OCI-LY7 (cell line): ENCODE measurements at places on chromosomes 2 and 18.
A peak's percentile ranks its signal among the peaks of the same experiment; 100 is the strongest.

DNA sequence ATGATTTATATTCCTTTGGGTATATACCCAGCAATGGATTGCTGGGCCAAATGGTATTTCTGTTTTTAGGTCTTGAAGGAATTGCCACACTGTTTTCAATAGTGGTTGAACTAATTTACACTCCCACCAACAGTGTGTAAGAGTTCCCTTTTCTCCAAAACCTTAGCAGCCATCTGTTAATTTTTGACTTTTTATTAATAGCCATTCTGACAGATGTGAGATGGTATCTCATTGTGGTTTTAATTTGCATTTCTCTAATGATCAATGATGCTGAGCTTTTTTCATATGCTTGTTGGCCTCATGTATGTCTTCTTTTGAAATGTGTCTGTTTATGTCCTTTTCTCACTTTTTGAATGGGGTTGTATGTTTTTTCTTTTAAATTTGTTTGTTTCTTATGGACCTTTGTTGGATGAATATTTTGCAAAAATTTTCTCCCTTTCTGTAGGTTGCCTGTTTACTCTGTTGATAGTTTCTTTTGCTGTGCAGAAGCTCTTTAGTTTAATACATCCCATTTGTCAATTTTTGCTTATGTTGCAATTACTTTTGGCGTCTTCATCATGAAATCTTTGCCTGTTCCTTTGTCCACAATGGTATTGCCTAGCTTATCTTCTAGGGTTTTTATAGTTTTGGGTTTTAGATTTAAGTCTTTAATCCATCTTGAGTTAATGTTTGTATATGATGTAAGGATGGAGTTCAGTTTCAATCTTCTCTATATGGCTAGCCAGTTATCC, 119.7 kb upstream of the XIRP2 start:
- DNase-seq = no peak

- no peak for DNase-seq
These were observed 109.1 kb upstream of the CTDP1 start for GRCh38 chr18:79570266-79571201.

- no peak for DNase-seq
These were observed 813.0 kb downstream of the MBD2 start for GRCh38 chr18:53411511-53411910.

DNA sequence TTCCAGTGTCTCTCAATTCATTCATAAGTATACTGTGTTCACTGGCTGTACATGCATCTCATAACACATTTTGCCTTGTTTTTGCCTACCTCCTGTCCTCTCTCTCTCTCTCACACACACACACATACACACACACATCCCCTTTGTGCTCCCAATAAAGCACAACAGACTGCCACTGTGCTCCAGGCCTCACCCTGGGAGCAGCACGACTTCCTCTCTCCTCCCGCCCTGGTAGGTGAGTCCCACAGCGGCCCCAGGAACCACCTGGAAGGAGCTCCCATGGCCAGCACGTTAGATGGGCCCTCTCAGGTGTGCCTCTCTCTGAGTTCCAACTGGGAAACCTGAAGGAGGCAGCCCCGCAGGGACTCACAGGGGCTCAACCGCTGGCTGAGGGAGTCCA, 65.4 kb downstream of the MARCHF4 start:
- DNase-seq = no peak

- DNase-seq = no peak
These were observed 97.3 kb downstream of the CDCA7 start for GRCh38 chr2:173451941-173452340.

DNA sequence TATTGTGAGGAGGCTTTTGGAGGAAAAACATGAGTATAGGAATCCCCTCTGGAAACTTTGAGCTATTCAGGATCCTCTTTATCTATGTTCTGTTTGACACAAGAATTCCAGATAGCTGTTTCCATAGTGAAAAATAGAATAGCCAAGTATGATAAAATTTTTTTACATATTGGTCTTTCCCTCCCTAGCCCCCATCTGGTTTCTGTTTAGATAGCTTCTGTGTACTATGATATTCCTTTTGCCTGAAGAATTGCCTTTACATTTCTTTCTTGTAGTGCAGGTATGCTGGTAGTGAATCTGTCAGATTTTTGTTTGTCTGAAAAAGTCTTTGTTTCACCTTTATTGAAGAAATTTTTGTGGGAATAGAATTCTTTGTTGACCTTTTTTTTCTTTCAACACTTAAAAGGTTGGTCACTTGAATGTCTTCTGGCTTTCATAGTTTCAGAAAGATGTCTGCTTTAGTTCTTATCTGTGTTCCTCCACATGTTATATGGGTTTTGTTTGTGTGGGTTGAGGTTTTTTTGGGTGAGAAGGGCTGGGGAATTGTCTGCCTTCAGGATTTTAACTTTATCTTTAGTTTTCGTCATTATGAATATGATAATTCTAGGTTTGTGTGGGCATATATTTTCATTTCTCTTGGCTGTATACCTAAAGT, 29.9 kb upstream of the FBLN7 start:
- no peak for DNase-seq

- peak; percentile 8 for DNase-seq
These were observed 81.9 kb downstream of the TCF7L1 start for GRCh38 chr2:85215081-85215447.

GRCh38 chr2:177242121-177242987, 22.2 kb downstream of the NFE2L2 start:
- no peak for DNase-seq

GRCh38 chr2:60486067-60486466, 67.4 kb downstream of the BCL11A start:
- peak; percentile 11 for DNase-seq

GRCh38 chr2:158142165-158142564, 40.5 kb downstream of the UPP2 start:
- DNase-seq = no peak

GRCh38 chr2:19728125-19728524, 173.7 kb downstream of the TTC32 start:
- DNase-seq = no peak

DNA sequence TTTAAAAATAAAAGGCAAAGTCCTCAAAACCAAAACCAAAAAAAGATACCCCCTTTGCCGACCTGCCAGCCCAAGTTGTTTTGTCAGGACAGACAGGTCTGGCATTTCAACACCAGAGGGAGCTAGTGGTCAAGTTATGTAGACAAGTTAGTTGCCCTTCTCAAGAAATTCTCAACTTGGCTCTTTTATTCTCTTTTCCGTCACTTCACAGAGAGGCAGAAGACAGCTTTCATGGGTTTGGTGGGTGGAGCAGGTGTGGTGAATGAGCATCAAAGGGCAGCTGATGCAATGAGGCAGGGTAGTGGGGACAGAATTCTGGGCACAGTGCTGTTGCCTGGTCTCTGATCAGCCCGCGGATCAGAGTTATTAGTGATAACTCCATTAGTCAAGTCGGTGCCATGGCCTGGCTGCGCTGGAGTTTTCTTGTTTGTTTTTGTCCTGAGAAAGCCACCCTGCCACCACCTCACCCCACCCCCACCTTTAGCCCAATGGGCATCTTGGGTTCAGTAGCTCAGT, 303.7 kb upstream of the EPAS1 start:
- DNase-seq = peak; percentile 73

- no peak for DNase-seq
These were observed 38.9 kb upstream of the KLF11 start for GRCh38 chr2:10004401-10004800.

- DNase-seq = no peak
These were observed 88.6 kb downstream of the ZBTB7C start for GRCh38 chr18:48320639-48320945.

- DNase-seq = no peak
These were observed 48.4 kb upstream of the TMEM17 start for GRCh38 chr2:62554440-62554839.

- DNase-seq = no peak
These were observed 75.2 kb upstream of the ZCCHC2 start for GRCh38 chr18:62447652-62448051.

GRCh38 chr18:51135364-51135763, 62.1 kb downstream of the MEX3C start:
- no peak for DNase-seq

DNA sequence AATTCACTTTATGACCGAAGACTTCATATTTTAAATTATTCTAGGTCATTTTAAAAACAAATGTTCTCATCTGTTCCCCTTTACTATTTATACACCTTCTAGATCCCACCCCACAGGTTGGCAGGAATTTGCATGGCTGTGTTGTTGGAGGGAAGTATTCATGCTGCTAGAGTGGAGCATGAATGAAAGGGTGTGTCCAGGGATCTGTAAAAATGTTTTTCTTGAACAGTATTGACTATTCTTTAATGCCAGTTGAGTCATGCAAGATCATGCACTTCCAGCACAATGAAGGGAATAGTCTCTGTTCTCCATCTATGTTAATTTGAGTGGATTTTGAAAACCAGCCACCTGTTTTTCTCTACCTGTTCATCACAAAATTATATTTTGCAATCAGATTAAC, 52.0 kb upstream of the COL3A1 start:
- DNase-seq = no peak

- DNase-seq = no peak
These were observed 142.6 kb downstream of the PXDN start for GRCh38 chr2:1601471-1602277.

GRCh38 chr2:83471655-83472054, 987.4 kb downstream of the SUCLG1 start:
- no peak for DNase-seq

DNA sequence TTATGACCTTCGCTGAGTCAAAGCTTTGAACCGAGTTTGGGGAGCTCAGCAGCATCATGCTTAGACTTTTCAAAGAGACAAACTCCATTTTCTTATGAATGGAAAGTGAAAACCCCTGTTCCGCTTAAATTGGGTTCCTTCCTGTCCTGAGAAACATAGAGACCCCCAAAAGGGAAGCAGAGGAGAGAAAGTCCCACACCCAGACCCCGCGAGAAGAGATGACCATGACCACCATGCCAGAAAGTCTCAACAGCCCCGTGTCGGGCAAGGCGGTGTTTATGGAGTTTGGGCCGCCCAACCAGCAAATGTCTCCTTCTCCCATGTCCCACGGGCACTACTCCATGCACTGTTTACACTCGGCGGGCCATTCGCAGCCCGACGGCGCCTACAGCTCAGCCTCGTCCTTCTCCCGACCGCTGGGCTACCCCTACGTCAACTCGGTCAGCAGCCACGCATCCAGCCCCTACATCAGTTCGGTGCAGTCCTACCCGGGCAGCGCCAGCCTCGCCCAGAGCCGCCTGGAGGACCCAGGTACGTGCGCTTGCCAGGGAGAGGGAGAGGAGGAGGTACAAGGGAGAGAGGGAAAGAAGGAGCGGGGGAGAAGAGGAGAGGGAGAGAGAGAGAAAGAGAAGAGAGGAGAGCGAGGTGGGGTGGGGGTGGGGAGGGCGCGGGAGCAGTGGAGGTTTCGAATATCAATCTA, at the start of gene DLX1:
DLX1 (plus strand) TSS at position 48 of the 700 bp plus-strand sequence; CDS start at position 219, 171 bp downstream.
- no peak for DNase-seq

DNA sequence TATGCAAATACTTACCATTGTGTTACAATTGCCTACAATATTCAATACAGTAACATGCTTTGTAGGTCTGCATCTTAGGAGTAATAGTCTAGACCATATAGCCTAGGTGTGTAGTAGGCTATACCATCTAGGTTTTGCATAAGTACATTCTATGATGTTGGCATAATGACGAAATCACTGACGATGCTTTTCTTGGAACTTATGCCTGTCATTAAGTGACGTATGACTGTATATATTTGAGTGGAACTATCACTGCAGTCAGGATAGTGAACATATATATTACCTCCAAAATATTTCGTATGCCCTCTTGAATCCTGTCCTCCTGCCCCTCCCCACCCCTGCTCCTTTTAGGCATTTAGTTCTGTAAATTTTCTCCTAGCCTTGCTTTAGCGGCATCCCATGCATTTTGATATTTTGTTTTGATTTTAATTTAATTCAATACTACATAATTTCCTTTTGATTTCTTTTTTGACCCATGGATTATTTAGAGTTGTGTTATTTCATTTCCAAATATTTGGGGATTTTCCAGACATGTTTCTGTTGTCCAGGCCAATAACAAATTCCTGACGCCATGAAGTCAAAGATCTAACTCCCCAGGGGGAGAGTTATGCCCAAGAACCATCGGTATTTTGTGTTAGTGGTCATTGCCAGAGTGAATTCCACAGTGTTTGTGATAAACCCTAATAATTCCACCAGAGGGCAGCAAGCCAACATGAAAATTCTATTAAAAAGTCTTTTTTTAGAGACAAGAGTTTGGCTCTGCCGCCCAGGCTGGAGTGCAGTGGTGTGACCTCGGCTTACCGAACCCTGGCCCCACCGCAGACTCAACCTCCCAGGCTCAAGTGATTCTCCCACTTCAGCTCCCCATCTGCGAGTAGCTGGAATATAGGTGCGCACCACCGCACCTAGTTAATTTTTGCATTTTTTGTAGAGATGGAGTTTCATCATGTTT, 24.2 kb upstream of the CASP8 start:
- DNase-seq = peak; percentile 83

DNA sequence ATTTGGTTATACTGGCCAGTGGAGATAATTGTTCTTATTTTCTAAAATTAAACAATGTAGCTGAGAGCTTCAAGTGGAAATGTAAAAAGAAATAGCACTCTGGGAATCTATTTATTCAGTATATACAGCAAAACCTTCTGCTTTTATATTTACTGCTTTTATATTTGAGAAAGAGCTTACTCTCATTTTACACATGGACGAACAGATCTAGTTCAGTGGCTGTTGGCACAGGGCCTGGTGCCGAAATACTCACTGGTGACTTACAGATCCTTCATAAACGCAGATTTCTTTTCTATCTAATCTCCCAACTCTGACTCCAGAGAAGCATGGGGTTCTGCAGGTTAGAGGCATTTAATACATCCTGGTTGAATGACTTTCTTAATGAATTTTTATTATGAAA, 266.2 kb downstream of the ASXL3 start:
- DNase-seq = no peak

DNA sequence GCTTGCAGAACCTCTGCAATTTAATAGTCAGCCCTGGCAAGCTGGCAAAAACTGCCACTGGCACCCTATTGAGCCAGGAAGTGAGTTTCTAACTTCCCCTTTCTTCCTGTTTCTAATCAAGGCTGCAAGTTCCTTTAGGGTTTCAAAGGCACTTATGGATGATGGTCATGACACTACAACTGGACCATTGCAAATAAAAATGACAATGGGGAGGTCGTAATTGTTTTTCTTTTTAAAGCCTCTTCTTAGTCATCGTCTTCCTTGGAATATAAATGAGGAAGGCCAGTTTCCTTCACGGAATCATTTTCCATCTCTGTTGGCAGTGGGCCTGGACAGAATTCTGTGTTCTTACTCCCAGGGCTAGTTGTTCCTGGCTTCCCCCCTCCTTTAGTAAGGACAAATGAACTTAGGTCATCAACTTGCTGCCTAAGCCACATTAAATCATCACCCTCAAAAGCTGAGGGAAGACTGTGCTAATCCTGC, 35.8 kb downstream of the SH3RF3 start:
- no peak for DNase-seq

GRCh38 chr2:171013851-171014250, 84.8 kb downstream of the GORASP2 start:
- DNase-seq = no peak

GRCh38 chr18:811892-812375, at the start of gene YES1:
TSS of gene YES1 (minus strand) at chr18:812242. CDS start at chr18:756827, 55,415 bp downstream.
- DNase-seq = no peak

- no peak for DNase-seq
These were observed 33.6 kb upstream of the RND3 start for GRCh38 chr2:150520887-150521664.

DNA sequence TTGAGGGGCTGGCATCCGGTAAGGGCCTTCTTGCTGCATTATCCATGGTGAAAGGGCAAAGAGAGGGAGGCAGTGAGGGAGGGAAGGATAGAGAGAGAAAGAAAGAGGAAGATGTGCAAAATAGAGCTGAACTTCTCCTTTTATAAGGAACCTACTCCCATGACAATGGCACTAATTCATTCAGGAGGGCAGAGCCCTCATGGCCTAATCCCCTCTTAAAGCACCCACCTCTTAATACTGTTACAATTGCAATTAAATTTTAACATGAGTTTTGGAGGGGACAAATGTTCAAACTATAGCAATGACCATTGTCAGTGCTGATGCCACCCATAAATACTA, 60.2 kb downstream of the CXCR4 start:
- DNase-seq = peak; percentile 23
